Large intestine (tissue), 12 donors: ENCODE measurements at places on chromosomes 6 and 20. TPM values are rescaled to one million over a fixed set of nuclear protein-coding genes. Genes with fewer than 3 reads are reported as not detected.

DNA sequence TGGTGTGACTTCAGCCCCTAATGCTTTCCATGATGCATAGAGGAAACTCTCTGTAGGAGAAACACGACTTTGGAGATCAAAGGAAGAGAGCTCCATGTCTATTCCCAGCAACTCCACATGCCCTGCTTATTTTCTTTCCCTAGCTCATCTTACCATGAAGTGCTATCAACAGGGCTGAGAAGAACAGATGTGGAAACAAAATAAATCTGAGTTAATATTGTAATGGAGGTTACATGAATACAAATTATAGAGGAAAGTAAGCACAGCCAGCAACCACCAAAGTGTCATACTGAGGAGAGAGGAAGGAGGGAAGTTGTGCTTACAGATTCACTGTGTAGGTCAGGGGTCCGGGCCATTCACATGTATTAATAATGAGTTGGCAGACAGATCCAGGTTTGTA lies 157.5 kb downstream of the RFPL4B start:
- no peak for DNase-seq
- H3K4me3 ChIP-seq = no peak overlapping the region
- H3K27ac ChIP-seq = no peak overlapping the region
- no peaks in the 10 kb centered on the region for H3K27me3 ChIP-seq
- H3K36me3 ChIP-seq = no peaks in the 10 kb centered on the region
- H3K4me1 ChIP-seq = no peaks in the 10 kb centered on the region

DNA sequence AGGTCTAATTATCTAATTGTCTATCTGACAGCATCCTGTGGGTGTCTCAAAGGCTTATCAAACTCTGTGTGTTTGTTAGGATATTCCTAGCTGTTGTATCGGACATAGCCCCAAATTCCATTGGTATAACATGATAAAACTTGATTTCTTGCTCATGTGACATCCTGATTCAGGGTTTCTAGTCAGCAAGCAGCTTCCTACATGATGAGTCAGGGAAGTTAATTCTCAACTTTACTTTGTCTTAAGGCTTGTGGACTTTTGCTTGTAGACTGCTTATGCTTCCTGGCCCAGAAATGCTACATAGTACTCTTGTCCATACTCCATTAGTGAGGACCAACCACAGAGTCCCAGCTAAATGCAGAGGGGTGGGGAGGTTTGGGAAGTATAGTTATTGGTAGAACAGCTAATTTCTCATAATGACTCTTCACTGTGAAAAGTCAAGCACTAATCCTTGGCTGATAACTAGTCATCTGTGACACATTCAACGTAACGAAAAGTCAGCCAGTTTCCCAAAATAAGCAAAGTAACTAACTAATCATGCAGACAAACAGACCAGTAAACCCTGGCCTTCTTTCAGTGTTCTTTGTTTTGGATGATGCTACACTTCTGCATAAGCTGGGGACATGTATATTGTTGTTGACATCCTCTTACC lies 25.8 kb downstream of the NKAIN2 start:
- no peaks in the 10 kb centered on the region for H3K36me3 ChIP-seq
- no peaks in the 10 kb centered on the region for H3K4me1 ChIP-seq
- H3K27me3 ChIP-seq = no peaks in the 10 kb centered on the region
- no peak overlapping the region for H3K4me3 ChIP-seq

DNA sequence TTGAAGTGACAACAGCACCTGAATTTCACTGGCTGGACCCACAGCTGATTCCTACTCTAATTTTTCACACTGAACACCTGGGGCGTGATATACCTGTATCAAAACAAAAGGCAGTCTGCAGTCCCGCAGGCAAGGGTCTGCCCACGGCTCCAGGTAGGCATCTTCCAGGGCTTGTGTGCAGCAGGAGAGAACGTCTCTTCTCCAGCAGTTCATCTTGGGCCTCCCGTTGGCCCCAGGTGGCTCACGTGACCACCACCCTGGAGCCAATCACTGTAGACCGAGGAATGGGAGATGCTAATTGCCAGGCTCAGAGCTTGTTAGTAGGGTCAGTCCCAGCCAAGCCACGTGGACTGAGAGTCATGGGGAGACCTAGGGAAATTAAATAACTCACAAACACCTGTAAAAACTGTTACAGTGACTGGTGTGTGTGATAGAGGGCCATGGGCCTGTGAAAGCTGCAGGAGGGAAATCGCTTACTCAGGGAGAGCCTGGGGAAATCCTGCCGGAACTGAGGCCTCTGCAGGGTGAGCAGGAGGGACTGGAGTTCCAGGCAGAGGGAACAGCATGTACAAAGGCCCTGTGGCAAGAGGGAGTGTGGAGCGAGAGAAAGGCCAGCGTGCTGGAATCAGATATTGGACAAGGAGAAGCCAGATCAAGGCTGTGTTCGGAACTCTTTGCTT lies 83.4 kb downstream of the EYA2 start:
- H3K4me3 ChIP-seq = no peak overlapping the region
- no peaks in the 10 kb centered on the region for H3K36me3 ChIP-seq
- H3K4me1 ChIP-seq = no peaks in the 10 kb centered on the region
- no peak for DNase-seq
- H3K27ac ChIP-seq = no peak overlapping the region

- no peak overlapping the region for H3K27ac ChIP-seq
- H3K36me3 ChIP-seq = no peaks in the 10 kb centered on the region
- no peak overlapping the region for H3K4me3 ChIP-seq
- H3K27me3 ChIP-seq = no peaks in the 10 kb centered on the region
Measured at GRCh38 chr6:143262859-143263258, 187.6 kb downstream of the ADAT2 start.

- H3K27me3 ChIP-seq = no peaks in the 10 kb centered on the region
- no peak overlapping the region for H3K4me3 ChIP-seq
- H3K4me1 ChIP-seq = no peaks in the 10 kb centered on the region
- H3K36me3 ChIP-seq = no peaks in the 10 kb centered on the region
Measured at GRCh38 chr6:71229477-71229876, 59.1 kb upstream of the OGFRL1 start.

DNA sequence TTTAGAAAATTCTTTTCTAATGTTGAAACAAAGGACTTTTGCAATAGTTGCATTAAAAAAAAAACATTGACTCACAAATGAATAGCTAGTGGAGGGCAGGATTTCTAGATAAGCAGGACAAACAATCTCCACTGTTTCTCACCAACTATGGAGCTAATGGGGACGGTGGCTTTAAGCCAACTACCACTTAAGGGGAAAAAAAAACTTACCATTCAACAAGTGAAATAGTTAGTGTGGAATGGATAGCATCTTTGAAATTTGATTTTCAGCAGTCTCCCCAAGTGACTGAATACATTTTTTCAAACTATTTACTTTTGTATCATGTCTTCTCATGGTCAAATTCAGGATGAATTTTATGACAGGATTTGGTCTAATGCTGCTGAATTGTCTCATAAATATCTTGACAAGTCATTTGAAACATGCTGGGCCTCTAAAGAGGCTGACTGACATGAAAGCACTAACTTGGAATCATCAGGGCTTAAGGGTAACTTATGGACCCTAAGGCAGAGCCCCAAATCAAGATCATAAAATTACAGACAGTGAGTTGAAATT lies 100.5 kb downstream of the EYA4 start:
- no peaks in the 10 kb centered on the region for H3K36me3 ChIP-seq
- H3K4me1 ChIP-seq = no peaks in the 10 kb centered on the region
- H3K27me3 ChIP-seq = no peaks in the 10 kb centered on the region
- DNase-seq = peak; percentile 6
- H3K27ac ChIP-seq = no peak overlapping the region

DNA sequence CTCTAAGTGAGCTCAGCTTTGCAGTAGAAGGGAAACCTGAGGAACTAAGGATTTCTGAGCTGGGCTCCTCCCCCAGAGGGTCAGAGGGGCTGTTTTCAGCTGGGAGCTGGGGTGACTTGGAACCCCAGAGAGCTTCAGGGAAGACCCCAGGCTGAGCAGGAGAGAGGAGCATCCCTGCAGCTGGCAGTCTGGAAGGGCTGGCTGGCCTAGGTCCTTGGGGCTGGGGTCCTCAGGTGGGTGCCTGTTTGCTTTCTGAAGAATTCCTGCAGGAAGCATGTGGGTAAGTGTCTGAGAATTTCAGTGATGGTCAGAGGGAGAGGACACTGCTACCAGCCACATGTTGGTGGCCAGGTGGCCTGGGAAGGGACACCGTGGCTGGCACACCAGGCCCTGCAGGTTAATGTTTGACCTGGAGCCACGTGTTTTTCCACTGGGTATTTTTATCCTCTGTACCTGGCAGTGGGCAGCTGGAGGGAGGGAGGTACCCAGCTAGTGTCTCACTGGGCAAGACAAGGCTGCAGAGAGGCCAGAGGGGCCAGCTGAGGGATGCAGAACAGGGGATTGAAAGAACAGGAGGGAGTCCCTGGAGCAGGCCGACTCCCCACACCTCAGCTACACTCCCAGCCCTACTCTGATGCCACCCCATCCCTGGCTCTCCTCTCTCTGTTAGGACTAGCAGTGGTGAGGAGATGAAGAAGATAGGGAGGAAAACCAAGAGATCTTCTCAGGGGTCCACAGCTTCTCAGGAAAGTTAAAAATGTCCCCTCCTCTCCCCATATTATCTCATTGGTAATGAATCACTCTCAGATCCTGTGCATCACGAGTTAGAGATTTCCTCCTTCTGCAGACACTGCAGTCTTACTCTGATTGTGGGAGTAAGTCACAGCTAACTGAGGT lies 143.6 kb downstream of the VEGFA start:
- H3K4me1 ChIP-seq = peaks cover 85% of the 10 kb centered on the region
- DNase-seq = peak; percentile 76
- H3K27ac ChIP-seq = peak overlapping the region; percentile 96
- H3K4me3 ChIP-seq = no peak overlapping the region
- H3K36me3 ChIP-seq = no peaks in the 10 kb centered on the region
- H3K27me3 ChIP-seq = no peaks in the 10 kb centered on the region

- H3K36me3 ChIP-seq = no peaks in the 10 kb centered on the region
- H3K4me3 ChIP-seq = no peak overlapping the region
- DNase-seq = peak; percentile 29
- H3K27me3 ChIP-seq = peaks cover 28% of the 10 kb centered on the region
- H3K27ac ChIP-seq = no peak overlapping the region
Measured at GRCh38 chr6:168372889-168373288, 53.3 kb upstream of the DACT2 start.

- no peak overlapping the region for H3K4me3 ChIP-seq
- peaks cover 25% of the 10 kb centered on the region for H3K4me1 ChIP-seq
- H3K36me3 ChIP-seq = peaks cover 4% of the 10 kb centered on the region
- no peaks in the 10 kb centered on the region for H3K27me3 ChIP-seq
- no peak overlapping the region for H3K27ac ChIP-seq
Measured at GRCh38 chr6:7156643-7157278, 49.0 kb downstream of the RREB1 start.

DNA sequence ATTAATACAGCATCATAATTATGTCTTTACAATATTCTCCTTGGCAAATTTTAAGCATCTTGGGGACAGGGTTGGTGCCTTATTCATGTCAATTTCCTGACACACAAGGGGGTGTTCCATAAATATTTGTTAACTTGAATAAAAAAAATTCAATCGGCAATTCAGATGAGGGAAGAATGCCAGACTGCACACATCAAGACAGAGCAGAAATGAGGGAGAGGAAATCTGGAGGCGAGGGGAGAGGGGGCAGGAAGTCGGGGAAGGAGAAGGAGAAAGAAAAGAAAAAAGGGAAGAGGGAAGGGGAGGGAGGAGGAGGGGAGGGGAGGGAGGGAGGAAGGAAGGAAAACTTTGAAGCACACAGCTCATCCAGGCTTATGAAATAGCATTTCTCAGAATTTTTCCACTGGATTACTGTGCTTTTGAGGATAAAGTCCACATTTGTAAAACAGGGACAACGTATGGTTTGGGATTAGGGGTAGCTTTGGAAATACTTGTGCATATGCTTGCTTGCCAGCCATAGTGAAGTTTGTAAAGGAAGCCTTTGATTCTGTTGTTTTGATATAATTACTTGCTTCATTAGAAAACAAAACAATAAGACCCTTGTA lies 362.1 kb downstream of the SAMD5 start:
- H3K27me3 ChIP-seq = no peaks in the 10 kb centered on the region
- no peak overlapping the region for H3K27ac ChIP-seq
- H3K36me3 ChIP-seq = no peaks in the 10 kb centered on the region
- peak; percentile 24 for DNase-seq
- no peak overlapping the region for H3K4me3 ChIP-seq
- no peaks in the 10 kb centered on the region for H3K4me1 ChIP-seq

GRCh38 chr6:109331081-109331480 lies 51.2 kb downstream of the CD164 start:
- H3K36me3 ChIP-seq = no peaks in the 10 kb centered on the region
- H3K27me3 ChIP-seq = no peaks in the 10 kb centered on the region
- peaks cover 29% of the 10 kb centered on the region for H3K4me1 ChIP-seq

DNA sequence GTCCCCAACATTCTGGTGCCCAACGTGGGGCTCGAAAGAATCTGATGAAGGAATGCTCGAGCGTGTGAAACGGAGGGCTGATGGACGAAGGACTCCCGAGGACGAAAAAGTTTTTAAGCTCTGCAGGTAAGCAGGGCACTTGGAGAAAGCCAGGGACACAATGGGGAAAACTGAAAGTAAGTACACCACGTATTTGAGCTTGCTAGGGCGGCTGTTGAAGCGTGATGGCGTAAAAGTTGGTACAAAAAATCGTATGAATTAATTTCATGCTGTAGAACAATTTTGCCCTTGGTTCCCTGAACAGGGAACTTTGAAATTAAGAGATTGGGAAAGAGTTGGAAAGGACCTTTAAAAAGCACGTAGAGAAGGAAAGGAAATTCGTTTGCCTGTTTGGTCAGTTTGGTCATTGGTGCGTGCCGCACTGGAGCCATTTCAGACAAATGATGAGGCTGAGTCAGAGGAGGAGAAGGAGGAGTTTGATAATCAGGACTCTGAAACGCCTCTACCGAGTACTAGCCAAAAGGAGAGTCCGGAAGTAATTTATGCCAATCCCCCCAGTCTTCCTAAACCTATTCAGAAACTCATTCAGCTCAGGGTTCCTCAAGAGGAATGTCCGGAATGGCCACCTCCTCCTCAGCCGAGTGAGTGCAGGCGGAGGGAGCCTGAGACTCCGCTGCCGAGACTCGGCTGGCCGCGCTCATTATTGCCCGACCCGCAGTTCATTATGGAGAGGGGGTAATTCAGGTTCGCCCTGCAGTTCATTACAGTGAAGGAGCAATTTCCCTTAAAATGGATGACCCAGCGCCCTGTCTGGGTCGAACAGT lies 59.2 kb upstream of the PRSS16 start:
- peak overlapping the region; percentile 48 for H3K27ac ChIP-seq
- no peaks in the 10 kb centered on the region for H3K36me3 ChIP-seq
- H3K4me1 ChIP-seq = peaks cover 2% of the 10 kb centered on the region
- no peaks in the 10 kb centered on the region for H3K27me3 ChIP-seq
- DNase-seq = peak; percentile 80

GRCh38 chr20:10940941-10941340 lies 267.1 kb upstream of the JAG1 start:
- H3K27ac ChIP-seq = no peak overlapping the region
- H3K27me3 ChIP-seq = no peaks in the 10 kb centered on the region
- H3K36me3 ChIP-seq = no peaks in the 10 kb centered on the region
- no peak for DNase-seq
- no peak overlapping the region for H3K4me3 ChIP-seq
- H3K4me1 ChIP-seq = no peaks in the 10 kb centered on the region

GRCh38 chr6:2651536-2651935 lies 99.2 kb downstream of the MYLK4 start:
- no peak overlapping the region for H3K4me3 ChIP-seq
- H3K27me3 ChIP-seq = no peaks in the 10 kb centered on the region
- DNase-seq = no peak
- H3K36me3 ChIP-seq = no peaks in the 10 kb centered on the region

Gene XKR7
- 0.81 TPM for polyA plus RNA-seq

Gene CCND3
- polyA plus RNA-seq = 53.6 TPM

Gene LY6G5B
- 18.7 TPM for polyA plus RNA-seq

Gene ASIP
- 0.27 TPM for polyA plus RNA-seq

Gene PTCRA
- 0.15 TPM for polyA plus RNA-seq

Gene RNF182
- 1.6 TPM for polyA plus RNA-seq

Gene CTAGE9
- polyA plus RNA-seq = 0.73 TPM
